ENCODE measurements at places on chromosomes 11 and 22.

DNA sequence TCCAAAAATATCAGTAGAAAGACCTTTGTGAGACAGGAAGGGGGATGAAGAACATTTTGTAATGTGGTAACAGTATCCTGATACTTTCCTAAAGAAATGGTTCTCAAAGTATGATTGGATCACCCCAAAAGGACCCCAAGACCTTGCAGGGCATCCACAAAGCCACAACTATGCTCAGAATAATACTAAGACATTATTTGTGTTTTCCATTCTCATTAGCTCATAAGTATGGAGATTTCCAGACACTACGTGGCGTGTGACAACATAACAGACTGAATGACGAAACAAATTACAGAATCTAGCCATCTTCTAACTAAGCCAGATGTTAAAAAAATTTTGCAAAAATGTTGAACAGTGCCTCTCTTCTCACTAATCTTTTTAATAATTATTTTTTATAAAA lies 24.9 kb downstream of the CHEK2 start:
- DNase-seq: peak; percentile 34

DNA sequence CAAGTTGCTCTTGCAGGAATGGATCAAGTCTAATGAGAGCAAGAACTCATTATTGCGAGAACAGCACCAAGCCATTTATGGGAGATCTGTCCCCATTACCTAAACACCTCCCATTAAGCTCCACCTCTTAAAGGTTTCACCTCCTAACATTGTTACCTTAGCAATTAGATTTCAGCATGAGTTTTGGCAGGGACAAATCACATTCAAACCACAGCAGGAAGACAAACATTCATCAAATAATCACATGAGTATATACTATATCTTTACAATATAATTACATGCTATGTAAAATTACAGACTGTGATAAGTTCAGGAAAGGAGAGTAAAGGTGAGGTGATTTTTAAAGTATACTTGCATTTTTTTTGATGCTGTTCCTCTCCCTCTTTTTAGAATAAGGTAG lies 6.6 kb upstream of the TEAD1 start:
- DNase-seq: no peak

- DNase-seq: peak; percentile 58
Observed at GRCh38 chr11:20125927-20126326, 34.3 kb downstream of the DBX1 start.

DNA sequence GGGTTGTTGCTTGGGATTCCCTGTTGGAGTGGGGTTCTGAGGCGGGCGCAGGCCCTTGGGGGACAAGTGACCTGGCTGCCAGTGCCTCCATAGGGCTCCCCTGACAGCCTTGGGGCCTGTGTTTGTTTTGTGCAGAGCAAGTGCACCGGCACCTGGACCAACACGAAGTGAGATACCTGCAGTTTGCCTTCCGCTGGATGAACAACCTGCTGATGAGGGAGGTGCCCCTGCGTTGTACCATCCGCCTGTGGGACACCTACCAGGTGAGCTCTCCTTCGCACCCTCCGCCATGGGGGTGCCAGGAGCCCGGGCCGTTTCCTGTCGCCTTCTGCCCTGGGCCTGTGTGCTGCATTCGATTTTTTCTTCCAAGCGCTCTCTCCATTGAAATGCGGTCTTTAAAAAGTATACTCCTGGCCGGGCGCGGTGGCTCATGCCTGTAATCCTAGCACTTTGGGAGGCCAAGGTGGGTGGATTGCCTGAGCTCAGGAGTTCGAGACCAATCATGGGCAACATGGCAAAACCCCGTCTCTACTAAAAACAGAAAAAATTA lies 274.6 kb downstream of the TBC1D22A start:
- DNase-seq: no peak

- DNase-seq: no peak
Observed at GRCh38 chr22:21926728-21927127, 25.9 kb downstream of the PPM1F start.

DNA sequence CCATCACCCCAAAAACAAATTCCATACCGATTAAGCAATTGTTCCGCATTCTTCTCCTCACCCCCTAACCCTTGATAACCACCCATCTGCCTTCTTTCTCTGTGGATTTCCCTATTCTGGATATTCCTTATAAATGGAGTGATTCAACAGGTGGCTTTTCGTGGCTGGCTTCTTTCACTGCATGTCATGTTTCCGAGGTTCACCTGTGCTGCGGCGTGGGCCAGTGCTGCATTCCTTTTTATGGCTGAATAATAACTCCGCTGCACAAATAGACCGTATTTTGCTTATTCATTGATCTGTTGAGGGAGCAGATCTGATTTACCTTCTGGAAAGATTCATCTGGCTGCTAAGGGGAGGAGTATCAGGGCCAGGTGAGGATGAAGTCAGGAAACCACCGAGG lies 94.8 kb upstream of the ASPHD2 start:
- no peak for DNase-seq

GRCh38 chr11:20337526-20338154 lies 25.9 kb upstream of the HTATIP2 start:
- DNase-seq: peak; percentile 61

Measured in adipocyte (in vitro differentiated cells).